ENCODE measurements at places on chromosomes 16 and 17.

DNA sequence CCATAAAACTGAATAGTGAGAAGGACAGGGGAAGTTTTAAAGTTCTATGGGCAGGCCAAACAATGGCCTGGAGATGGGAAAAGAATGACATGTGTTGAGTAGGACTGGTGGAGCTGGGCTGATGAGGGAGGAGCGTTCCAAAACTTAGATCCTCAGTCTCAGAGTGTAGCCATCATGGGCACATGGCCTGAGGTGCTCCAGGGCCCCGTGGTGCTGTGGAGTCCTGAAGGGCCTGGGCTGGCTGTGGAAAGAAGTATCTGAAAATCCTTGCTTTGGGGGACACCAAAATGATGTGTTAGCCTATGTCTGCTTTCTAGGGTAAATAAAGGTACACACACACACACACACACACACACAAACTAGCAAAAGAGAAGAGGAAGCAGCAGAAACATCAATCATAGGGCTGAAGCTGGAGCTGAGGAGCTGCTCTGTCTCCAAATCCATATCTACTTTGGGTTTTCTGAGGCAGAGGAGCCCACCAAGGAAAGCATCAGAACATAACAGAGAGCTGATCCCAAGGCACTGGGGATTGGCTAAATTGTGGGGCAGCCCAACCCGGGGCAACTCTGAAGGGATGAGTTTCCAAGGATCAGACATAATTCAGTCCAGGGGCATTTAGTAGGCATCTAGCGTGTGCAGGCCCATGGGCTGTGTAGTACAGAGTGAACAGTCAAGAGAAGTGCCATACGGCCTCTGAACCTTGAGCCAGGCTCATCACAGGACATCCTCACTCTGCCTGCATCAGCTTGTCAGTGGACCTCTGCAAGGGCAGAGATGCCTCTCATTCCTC lies 85.2 kb downstream of the C16orf78 start:
- DNase-seq = no peak

- no peak for DNase-seq
Observed at GRCh38 chr17:57691939-57692338, 53.2 kb downstream of the CCDC182 start.

DNA sequence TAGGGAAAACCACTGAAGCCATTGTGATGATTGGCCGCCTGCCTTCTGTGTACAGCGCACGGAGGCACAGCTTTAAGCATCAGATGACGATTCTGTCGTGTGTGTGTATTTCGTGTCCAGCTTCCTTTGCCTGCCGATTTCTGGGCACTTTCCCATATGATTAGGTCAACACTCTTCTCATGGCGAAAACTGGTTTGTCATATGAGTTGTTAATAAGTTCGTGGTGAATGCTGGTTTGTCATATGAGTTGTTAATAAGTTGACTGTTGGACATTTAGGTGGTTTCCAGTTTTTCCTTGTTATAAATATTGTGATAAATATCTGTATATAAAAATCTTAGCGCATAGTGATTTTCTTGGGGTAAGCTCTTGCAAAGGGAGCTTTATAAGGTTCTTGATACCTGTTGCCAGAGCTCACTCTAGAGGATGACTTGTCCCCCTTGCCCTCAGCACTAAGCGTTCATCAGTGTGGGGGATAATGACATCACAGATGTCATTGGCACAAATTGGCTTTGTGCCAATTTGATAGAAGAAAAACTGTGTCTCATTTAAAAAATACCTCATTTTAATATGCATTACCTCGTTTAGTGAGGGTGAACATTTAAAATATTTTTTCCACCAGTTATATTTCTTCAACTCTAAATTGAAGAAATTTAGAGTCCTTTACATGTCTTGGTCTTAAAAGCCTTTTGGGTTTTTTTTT lies 40.0 kb downstream of the PGS1 start:
- no peak for DNase-seq

- DNase-seq = no peak
Observed at GRCh38 chr16:5575646-5576245, 478.2 kb upstream of the EEF2KMT start.

DNA sequence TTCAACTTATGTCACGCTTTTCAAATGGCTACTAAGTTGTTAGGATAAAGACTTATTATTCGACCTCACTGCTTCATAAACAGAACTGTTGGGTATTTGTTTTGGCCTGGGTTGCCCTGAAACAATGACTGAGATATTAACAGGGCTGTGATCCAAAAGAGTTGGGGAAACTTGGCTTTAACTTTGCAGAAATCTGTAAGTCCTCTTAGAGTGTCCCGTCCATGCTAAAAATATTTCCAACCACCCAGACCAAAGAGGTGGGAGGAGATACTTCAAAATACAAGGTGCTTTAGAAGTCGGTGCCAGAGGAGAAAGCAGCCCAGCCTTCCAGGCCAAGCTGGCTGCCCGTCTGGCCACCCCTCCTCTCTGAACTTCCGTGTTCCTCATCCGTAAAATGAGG lies 16.1 kb upstream of the SPATA32 start:
- no peak for DNase-seq

All from NB4 (cell line).